Peyer's patch (tissue), 4 donors: ENCODE measurements at places on chromosomes 2 and 18.
A peak's percentile ranks its signal among the peaks of the same experiment; 100 is the strongest.

- DNase-seq = no peak
Measured at GRCh38 chr2:215149060-215149459, 10.6 kb upstream of the ABCA12 start.

GRCh38 chr2:198913394-198914152 is 544.2 kb downstream of the SATB2 start:
- no peak for DNase-seq

DNA sequence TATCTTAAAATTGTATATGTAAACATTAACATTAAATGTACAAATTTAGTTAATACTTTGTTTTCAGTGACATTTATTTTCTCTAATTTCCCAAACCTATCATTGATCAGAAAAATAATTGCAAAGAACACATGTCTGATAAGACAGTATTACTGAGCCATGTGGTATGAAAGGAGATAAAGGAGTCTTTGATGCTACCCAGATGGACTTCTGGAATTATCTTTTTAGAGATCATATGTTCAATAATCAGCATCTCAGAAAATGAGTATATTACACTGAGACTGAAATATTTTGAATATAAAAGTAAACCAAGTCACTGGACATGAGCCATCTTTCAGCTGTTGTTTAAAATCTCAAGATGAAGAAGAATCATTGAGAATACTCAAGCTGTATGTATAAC is 153.3 kb downstream of the PHLPP1 start:
- DNase-seq = no peak

DNA sequence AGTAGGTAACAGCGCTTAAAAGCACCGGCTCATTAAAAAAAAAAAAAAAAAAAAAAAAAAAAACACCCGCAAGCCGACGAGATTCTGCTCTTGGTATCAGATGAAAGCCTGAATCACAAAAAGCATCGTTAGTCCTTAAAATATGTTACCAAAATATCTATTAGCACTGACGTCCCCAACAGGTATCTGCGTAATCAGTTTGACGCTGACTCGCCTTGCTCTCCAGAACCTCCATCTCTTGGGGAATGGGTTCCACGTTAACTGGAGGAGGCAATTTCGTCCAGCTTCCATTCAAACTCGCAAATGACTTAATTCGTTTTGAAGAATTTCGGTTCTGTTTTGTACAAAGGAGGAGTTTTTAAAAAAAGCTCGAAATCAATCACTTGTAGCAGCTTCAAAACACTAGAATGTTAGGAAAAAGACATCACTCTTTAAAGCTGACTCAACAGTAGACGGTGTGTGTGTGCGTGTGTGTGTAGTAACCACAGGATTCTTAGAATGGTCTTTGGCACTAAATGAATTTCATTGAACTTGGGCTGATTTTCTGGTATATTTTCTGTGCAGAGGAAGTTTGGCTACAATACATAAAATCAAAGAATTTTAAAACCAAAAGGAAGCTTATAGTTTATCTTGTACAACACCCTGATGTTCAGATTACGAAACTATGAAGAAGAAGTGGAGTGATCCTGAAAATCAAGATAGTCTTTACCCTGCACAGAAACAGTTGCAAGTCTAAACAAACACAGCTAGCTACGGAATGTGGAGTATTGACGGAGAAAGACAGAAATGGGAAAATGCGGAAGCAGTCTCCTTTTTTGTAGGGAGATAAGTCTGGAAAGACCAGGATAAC is 1.1 kb upstream of the PGAP1 start:
- DNase-seq = peak; percentile 20

DNA sequence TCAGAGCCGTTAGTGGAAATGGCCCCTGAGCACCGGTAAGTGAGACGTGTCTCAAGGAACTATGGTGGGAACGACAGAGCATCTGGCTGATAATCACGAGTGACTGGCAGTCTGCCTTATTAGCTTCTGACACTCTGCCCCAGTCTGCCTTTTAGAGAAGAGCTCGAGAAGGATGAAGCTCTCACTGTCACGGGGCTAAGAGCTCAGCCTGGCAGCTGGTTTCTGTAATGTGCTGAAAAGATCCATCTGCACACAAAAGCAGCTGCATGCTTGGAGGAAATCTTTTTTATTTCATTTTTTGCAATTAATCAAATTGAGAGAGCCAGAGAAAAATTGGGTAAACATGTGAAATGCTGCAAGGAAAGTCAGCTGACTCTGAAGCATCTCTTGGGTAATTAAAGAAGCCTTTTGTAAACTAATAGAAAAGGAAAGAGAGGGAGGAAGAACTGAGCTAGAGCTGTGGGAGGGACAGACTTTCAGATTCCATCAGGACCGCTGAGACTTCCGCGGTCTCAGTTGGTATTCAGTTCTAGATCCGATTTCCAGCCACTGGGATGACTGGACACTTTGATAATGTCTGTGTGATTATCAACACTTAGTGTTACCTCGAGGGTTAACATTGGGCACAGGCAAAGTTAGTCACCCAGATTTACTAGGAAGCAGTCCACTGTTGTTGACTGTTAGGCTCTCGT is 24.4 kb downstream of the MBP start:
- DNase-seq = peak; percentile 57

- DNase-seq = no peak
Measured at GRCh38 chr2:55779459-55780421, 86.1 kb upstream of the PNPT1 start.

- DNase-seq = no peak
Measured at GRCh38 chr2:127609818-127610217, 36.1 kb upstream of the GPR17 start.

DNA sequence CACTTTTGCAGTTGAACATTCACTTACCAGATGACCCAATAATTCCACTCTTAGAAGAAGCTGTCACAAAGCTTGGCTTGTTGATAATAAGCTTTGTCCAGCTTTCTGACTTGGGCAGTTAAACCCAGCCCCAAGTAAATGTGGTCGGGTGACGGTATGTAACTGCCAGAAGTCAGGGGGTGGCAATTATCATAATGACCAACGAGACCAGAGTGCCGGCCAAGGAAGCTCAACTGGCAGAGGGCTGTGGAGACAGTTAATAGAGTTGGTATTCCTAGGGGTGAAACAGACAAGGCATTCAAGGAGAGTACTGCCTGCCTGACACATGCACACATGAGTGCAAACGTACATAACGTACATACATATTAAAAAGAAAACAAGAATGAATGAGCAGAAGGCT is 116.7 kb downstream of the EIPR1 start:
- peak; percentile 9 for DNase-seq

DNA sequence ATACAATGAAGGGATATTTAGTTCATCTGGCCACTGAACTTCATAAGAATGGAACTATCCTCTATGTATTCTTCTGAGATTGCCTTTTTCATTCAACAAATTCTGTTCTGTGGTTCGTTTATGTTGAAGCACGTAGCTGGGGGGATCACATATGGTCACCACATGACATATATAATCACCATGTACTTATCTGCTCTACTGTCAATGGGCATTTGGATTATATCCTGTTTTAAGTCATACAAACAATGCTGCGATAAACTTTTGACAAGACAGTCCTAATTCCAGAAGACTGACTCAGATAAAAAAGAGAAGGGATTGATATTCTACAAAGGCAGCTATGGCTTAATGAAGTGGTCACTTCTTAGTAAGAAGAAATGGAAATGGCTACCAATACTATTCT is 116.0 kb upstream of the CCDC195 start:
- no peak for DNase-seq

GRCh38 chr2:11257078-11257477 is 87.4 kb downstream of the ROCK2 start:
- DNase-seq = no peak

DNA sequence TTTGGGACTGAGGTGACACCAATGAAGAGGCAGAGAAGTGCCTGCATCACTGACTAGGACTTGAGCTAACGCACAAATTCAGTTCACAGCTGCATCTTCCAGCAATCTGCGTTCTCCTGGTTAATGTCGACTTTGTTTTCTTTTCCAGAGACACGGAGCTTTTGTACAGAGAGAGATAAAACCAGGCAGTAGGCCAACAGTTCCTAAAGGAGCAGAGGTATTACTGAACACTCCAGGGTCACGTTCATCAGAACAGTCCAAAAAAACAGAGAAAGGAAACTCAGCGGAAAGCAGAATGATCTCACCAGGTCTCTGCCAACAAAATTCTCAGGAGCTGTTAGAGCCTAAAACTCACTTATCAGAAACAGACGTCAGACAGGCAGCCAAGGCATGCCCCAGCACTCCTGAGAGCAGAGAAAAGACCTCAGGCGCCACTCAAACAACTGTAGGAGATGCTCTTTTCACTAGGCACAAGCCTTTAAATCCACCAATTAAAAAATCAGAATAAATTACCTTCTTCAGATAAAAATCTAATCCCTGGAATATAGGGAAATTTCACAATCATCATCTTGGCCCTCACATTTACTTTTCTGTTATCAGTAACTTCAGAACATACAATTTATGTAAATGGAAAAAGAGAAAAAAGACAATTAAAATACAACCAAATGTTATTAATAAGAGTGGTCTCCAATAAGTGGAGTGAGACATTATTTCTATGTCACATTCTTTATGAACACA is 95.9 kb upstream of the SPTBN1 start:
- no peak for DNase-seq

- DNase-seq = no peak
Measured at GRCh38 chr18:11739893-11740292, 50.8 kb downstream of the GNAL start.

DNA sequence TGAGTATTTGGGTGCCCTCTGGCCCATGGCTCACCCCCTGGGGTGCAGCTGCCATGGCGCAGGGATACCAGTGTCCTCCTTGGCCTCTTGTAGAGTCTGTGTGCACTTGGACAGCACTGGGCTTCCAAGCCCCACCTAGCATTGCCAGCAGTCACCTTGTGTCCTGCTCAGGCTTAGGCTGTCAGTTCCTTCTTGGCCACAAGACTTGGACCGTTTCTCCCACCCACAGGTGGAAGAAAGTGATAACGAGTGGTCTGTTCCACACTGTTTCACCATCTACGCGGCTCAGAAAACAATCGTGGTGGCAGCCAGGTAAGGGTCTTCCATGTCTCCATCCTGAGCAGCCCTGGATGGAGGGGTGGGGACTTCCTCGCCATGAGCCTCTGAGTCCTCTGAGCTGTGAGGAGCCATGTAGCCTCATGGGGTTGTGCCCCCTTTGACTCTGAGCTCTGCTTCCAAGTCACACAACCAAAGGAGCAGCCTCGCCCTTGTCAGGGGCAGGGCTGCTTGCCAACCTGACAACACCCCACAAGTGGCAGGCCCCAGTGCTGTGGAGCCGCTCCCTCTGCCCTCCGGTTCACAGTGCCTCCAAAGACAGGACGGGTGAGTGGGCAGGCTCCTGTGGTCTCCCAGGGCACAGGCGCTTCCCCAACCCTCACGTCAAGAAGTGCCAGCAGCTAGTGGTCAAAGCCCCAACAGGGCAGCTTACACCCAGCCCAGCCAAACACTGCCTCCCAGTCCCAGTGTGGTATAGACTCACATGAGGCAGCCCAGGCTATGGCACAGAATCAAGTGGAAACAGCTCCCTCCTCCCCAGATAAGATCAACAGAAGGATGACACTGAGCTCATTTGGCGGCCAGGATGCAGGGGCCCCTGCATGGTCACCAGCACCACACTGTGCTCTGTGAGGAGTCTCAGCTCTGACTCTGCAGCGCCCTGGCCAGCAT is 18.4 kb downstream of the STK25 start:
- peak; percentile 75 for DNase-seq

DNA sequence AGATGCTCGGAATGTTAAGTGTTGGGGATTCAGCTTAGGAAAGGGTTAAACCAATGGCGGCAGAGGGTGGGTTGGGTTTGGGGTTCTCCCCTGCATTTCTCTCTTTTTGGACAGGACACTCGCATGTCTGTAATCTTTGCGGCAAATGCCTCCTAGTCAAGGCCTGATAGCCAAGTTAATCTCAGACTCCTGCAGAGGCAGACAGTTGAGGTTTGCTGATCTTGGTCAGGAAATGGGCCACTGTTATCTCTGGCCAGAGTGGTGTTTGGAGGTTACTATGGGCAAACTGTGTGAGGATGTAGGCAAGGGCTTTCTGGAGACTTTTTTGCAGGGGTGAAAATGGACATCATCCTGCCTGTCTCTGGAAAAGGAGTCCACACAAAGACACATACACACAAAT is 188.8 kb downstream of the SETBP1 start:
- no peak for DNase-seq

DNA sequence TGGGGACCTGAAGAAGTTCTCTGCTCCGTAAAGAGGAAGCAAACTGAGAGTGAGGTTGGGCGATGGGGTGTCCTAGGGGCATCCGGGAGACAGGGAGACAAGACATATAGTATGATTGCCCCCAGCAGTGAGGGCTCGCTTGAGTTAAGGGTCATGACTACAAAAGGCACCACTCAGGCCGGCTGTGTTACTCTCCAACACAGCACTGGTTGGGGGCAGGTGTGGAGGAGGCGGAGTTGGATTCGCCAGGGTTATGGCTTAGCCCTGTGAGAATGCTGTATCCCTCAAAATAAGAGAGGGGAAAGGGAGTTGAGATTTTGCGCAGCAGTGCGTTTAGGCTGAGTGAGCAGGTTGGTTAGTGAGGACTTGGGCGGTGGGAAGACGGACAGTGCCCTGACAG is 12.0 kb downstream of the DYSF start:
- DNase-seq = no peak

- DNase-seq = no peak
Measured at GRCh38 chr2:159973325-159973724, 89.1 kb downstream of the PLA2R1 start.

- no peak for DNase-seq
Measured at GRCh38 chr2:214630402-214631045, 179.0 kb downstream of the BARD1 start.

GRCh38 chr2:60515721-60516226 is 37.7 kb downstream of the BCL11A start:
- no peak for DNase-seq

- DNase-seq = no peak
Measured at GRCh38 chr2:63914311-63914710, 72.6 kb downstream of the UGP2 start.

DNA sequence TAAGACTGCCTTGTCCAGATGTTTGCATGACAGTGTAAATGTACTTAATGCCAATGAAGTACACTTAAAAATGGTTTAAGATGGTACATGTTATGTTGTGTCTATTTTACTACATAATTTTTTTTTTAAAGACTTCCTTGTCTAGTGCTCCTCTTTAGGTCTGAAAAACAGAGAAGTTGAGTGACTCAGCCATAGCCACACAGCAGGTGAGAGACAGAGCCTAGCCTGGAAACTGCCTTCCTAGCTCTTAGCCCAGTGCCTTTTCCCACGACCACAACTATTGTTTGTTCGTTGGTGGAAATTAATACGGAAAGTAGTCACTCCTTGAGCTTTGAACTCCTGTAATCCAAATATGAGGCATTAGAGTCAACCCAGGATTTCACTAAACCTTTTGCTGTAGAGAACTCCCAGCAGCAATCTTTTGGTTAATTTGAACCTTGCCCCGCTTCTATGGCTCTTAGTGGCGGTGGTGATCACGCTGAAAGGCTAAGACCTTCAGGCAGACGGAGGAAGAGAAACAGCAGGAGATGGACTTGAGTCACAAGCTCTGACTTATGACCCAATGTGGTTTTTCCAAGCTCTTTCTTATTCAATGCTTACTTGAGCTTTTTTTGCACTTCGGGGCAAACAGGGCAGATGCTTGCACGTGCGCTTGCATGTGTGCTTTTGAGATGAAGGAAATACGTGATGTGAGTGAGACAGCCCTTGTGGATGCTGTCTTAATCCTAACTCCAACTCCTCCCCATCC is 21.2 kb downstream of the TRIB2 start:
- DNase-seq = no peak

GRCh38 chr2:217695033-217695520 is 307.7 kb downstream of the TNS1 start:
- DNase-seq = no peak
